Occipital lobe (tissue), 3 donors: ENCODE measurements at places on chromosomes 1 and 21. TPM values are rescaled to one million over a fixed set of nuclear protein-coding genes. Genes with fewer than 3 reads are reported as not detected.

DNA sequence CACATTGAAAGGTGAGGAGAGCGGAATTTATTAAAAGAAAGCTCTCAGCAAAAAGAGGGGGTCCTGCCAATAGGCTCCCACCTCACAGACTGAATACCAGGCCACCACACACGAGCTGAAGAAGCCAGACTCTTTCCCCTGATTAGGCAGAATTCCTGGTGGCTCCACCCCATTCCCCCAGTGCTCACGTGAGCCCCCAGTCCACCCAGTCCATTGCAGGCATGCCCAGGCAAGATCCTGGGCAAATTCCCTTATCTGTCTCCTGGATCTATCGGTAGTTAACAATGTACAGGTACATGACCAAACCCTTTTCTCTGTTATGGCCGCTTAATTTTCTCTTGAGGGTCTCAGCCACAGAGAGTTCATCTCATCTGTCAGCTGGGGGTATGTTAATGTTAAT is 54.6 kb upstream of the BTG3 start:
- DNase-seq, result no peak

The AMPD1 gene
- total RNA-seq, result not detected

The ANKRD65 gene
- 1.4 TPM for total RNA-seq

The APOBEC4 gene
- total RNA-seq, result not detected
